ENCODE measurements at places on chromosomes 16 and 17.

DNA sequence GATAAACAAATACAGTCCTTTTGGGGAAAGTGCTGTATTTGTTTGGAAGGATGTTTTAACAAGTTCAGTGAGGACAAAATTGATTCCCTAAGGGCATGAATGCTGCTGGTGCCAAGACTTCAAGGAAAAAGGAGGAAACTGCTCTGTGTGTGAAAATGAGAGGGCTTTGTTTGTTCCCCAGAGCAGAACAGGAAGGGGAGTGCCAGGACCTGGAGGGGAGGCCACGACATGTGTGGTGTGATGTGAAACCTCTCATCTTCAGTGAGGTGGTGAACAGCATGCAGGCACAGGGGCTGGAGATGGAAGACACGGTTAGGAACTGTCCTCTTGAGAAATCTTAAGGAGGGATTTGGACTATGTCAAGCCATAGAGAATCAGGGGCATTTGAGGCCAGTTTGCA is 46.6 kb upstream of the GRIN2A start:
- no peak for DNase-seq

GRCh38 chr16:56608876-56609462 is 585 bp downstream of the MT2A start:
- DNase-seq: peak; percentile 55

- DNase-seq: no peak
Measured at GRCh38 chr16:79267781-79268180, 332.8 kb downstream of the MAF start.

DNA sequence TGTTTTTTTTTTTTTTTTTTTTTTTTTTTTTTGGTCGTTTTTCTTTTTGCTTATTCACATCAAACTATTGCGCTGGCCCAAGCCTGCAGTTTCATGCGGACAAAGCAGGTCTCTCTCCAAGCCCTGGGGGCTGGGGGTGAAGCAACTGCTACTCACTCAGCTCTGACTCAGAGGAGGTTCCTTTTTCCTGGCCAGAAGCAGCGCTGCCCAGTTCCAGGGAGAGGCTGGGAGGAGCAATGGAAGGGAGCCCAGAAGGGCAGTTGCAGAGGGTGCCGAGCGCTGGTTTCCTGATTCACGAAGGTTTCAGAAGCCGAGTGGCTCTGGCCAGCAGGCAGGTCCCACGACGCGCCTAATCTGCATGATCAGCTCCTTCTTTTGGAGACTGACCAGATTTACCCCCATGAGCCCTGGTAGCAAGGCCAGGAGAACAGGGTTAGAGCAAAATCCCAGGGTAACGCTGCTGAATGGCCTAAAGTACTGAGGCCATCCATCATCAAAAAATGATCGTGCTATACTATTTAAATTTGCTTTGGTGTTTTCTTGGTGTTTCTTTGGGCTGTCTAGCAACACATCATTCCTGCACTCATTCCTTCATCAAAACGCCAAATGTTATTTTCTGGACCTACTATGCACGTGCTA is 144.7 kb upstream of the SOX9 start:
- DNase-seq: no peak

- DNase-seq: no peak
Measured at GRCh38 chr16:48326915-48327314, 58.3 kb downstream of the SIAH1 start.

DNA sequence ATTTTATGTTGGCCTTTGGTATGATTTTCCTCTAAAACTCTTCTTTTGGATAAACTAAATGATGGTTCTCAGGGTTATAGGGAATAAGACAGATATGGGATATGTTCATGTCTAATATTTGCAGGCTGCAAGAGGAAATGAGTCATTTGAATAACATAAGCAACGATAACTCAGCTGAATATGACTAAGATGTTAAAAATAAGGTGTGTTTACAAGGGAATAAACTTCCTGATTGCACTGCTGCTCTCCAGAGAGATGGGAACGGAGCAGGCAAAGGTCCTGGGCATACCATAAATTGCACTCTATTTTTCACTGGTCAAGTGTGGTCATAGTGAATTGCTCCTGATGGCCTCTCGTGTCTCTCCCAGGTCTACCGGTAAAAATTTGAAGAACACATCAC is 666.2 kb downstream of the TOX3 start:
- DNase-seq: no peak

DNA sequence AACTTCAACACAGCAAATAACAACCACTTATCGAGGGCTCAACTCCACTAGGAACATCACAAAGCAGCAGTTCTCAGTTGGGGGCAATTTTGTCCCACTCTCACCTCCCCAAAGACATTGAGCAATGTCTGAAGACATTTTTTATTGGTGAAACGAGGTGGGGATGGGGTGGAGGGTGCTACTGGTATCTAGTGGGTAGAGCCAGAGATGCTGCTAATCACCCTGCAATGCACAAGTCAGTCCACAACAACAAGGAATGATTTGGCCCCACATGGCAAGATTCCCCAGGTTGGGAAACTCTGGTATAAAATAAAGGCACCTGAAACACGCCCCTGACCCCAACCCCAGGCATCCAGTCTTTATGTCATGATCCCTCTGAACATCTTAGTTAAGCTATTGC is 33.3 kb downstream of the TLE7 start:
- DNase-seq: no peak

DNA sequence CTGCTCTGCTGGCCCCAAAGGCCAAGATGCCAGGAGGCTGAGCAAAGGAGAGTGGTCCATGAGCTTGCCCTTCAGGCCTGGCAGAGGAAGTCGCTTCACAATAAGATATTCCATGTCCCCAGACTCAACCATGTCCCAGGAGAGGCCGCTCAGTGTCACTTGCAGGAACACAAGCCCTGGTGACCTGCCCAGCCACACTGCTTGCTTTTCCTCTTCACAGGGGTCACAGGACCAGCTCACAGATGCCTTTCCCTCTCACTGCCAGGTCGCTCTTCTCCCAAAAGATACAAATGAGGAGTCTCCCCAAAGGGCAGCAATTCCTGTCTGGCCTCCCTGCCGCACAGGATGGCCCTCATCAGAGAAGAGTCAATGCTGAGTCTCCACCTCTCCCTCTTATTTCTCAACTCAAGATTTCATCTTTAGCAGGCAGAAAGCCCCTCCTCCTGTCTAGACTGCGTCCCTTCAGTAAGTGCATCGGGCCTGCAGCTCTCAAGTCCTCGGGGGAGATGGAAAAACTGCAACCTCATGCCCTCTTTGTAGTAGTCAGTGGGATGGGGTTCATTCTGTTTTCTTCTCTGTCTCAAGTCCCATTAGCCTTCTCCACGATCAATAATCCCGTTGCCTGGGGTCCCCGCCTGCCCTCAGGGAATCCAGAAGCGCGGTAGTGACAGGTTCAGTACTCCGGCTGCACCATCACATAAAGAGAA is 5.0 kb downstream of the JUP start:
- DNase-seq: no peak

DNA sequence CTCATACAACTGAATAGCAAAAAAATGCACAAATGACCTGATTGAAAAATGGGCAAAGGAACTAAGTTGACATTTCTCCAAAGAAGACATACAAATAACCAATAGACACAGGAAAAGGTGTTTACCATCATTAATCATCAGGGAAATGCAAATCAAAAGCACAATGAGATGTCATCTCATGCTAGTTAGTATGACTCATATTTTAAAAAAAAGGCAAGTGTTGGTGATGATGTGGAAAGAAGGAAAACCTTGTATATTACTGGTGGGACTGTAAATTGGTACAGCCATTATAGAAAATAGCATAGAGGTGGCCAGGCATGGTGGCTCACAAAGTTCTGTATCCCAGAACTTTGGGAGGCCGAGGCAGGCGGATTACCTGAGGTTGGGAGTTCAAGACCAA is 232.5 kb upstream of the ZFHX3 start:
- no peak for DNase-seq

DNA sequence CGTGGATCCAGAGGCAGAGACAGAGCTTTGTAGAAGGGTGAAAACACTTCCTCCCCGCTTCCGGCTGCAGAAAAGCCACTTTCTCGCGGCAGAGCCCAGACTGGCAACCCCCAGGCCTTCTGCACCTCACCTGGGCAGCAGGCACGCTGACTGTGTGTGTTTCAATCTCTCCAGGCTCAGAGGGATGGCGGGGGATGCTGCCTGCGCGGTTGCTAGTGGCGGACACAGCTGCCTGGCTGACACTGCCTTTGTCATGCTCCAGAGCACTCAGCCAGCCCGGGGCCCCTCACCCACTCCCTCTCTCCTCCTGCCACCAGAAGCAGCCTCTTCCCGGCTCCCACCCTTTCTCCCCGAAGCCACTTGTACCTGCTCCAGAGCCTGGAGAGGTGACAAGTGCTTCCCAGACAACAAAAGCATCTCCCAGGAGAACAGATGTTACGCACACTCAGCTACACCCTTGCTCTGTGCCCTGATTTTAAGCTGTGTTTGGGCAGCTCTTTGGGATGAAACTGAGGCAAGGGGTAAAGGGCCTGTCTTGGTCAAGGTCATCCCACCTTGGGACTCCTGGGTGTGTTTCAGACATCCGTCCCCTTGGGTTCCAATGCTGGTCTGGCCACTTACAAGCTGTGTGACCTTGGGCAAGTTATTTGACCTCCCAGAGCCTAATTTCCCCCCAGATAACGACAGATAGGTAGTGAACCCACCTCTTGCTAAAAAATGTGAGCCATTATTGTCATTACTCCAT is 9.2 kb upstream of the GLIS2 start:
- DNase-seq: peak; percentile 87

DNA sequence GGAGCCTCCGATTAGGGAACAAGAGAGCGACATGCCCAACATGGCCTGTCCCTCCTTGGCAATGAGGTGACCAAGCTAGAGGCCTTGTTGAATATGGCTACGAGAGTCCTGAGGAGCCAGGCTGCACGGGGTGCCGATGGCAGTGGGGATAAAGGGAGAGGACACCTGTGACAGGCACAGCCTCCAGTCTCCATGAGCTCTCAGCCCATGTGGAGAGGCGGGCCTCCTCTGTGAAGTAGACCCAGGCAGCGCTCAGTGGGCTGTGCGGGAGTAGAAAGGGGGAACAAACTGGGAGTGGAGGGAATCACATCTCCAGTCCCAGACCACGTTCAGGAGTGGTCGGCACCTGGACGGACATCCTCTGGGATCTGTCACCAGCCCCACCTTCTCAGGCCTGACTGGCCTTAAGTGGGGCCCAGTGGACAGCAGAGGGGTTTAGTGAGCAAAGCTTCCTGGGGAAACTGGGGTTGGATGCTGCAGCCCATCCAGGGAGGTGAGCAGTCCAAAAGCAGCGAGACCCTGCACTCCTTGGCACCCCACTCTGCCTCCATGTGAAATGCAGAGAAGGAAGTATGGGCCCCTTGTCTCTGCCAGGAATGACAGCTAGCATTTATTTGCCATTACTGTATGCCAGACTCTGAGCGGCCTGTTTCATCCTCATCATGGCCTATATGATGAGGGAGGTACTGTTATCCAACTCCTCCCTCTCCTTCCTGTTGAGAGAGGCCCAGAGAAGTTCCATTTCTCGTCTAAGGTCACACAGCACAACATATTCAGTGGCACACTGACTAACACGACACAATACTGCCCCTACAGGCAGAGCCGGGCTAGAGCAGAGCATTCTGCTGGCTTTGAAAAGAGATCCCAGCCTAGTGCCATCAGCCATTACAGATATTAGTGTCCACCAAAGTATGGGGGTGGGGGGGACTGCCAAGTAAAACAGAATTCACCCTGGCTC is 4.5 kb upstream of the TMEM92 start:
- peak; percentile 42 for DNase-seq

GRCh38 chr17:77332034-77332971 is 191.5 kb downstream of the SEC14L1 start:
- no peak for DNase-seq

DNA sequence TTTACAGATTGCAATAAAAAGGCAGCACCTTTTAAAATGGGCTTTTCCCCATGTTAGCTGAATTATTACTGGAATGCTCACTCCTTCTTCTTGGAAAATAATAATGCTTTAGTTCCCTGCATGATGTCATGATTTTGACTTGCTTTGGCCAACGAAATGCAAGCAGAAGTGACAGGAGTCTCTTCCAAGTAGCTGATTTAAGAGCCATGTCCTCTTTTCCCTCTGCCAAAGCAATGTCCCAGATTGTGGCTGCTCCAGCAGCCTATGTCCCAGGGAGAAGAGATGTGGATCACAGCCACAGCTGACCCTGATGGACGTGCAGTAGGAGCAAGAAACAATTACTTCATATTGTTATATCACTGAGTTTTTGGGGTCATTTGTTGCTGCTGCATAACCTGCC is 246.6 kb downstream of the HAPSTR1 start:
- DNase-seq: no peak

GRCh38 chr17:45081047-45081703 is 20.1 kb downstream of the NMT1 start:
- no peak for DNase-seq

DNA sequence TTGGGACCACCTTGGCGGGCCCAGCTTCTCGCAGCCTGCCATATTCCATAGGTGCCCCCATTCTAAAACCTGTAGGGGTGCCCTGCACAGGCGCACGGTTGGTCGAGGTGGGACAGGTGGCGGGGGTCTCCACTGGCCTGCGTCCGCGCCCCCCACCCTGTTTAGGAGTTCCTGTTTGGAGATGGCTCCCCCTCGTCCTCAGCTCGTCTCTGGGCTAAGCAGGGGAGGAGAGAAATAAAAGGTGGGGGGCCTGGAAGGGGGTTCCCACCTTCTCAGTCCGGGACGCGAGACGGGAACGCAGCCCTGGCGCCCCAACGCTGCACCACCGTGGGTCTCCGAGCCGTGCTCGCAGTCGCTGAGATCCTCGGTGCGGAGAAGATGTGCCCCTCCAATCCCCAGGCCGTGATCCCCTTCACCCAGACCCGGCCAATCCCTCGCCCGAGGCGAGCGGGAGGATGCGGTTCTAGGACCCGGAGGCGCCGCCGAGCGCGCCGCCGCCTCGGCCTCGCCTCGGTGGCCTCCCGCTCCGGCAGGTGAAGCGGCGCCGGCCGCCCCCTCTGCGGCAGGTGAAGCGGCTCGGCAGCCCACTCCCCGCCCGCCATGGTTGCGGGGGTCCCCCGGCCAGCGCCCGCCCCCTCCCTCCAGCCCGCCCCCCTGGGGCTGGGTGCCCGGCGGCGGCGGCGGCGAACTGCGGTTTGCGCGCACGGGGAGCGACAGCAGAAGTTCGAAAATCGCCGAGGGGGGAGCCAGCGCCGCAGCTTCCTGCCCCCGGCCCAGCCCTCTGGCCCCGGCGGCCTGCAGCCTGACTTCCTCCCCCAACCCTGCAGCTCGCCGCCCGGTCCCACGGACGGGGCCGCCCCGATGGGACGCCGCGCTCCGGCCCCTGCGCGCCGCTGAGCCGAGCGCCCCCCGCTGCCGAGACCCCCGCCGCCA is at the start of gene FMNL1:
TSS of gene FMNL1 (plus strand) at position 805 of the 933 bp plus-strand sequence. CDS start 240 bp downstream, outside the sequence.
- peak; percentile 71 for DNase-seq

GRCh38 chr17:64028874-64029464 is 8.5 kb upstream of the ICAM2 start:
- DNase-seq: peak; percentile 73

DNA sequence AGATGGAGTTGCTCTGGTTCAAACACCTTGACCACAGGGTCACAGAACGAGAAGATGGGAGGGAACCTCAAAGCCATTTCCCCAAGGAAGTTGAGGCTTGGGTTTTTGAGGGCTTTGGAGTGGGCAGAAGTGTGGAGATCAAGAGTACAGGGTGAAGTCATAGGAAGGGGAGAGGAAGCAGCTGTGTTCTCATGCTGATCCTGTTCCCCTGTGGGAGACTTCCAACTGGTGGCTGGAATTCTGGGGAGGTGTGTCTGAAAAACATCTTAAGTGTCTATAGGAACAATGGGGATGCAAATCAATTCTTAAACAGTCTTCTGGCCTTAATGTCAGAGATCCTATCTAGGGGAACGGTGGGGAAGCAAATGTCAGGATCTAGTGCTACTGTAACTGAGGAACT is 38.8 kb upstream of the HSBP1 start:
- no peak for DNase-seq
